ENCODE measurements at places on chromosomes 16 and 17. TPM values are rescaled to one million over a fixed set of nuclear protein-coding genes. Genes with fewer than 3 reads are reported as not detected.

Gene CTF1
- total RNA-seq: 0.13 TPM

DNA sequence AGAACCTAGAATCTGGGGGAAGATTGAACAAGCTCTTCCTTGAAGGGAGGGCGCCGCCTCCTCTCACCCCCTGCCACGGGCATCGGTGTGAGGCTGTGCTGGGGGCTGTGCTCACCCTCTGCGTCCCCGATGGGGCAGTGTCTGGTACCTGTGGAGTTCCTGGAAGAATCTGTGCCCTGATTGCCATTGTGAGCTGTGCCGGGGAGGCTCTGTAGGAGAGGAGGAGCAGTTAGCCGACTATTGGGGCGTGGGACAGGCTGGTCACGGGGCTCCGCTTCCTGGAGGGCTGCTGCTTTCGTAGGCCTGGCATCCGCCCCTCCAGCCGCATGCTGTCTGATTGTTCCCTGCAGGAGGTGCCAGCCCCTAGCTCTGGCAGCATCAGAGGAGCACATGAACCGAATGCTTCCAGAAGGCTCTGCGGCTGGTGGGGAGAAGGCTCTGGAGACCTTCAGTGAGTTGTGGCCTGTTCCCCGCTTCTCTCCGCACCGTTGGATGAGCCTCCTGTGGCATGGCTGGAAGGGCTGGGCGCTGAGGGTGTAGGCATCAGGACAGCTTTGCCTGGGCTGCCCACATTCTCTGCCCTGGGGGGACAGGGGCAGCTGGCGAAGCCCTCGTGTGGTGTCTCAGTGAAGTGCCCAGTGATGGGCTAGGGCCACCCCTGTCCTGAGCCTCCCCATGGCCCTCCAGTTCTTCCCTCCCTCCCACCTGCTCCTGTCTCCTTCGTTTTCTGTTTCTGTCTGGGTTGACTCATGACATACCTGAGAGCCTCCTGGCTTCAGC lies 86.9 kb downstream of the SEC14L1 start:
- DNase-seq: no peak

DNA sequence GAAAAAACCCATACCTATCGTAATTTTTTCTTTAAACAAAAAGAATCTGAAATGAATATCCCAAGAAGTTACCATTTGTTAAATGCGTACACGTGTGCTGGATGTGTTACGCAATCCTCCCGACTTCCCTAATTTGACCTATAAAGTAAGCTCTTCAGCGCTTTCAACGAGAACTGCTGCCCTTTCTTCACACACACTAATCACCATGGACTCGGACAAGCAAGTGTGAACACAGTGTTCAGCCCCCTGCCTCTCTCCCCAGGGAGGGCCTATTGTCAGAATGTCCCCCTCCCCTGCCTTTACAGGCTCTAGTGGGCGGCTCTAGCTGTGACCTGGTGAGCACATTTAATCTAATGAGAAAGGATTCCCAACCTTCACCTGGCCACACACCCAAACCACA lies 216.1 kb downstream of the CEP112 start:
- DNase-seq: no peak

GRCh38 chr16:51228097-51228659 lies 77.1 kb upstream of the SALL1 start:
- no peak for DNase-seq

- no peak for DNase-seq
These were observed 6.2 kb upstream of the ACTG1 start for GRCh38 chr17:81518785-81519283.

Measured in SK-MEL-5 (cell line).